ENCODE measurements at places on chromosomes 5 and 9. TPM values are rescaled to one million over a fixed set of nuclear protein-coding genes. Genes with fewer than 3 reads are reported as not detected.
A peak's percentile ranks its signal among the peaks of the same experiment; 100 is the strongest.

- DNase-seq, result no peak
Measured at GRCh38 chr5:180825768-180826525, 23.3 kb upstream of the MGAT1 start.

ADAMTSL1 gene
- total RNA-seq, result 1.0 TPM

HMGCS1 gene
- 86.9 TPM for total RNA-seq

DNA sequence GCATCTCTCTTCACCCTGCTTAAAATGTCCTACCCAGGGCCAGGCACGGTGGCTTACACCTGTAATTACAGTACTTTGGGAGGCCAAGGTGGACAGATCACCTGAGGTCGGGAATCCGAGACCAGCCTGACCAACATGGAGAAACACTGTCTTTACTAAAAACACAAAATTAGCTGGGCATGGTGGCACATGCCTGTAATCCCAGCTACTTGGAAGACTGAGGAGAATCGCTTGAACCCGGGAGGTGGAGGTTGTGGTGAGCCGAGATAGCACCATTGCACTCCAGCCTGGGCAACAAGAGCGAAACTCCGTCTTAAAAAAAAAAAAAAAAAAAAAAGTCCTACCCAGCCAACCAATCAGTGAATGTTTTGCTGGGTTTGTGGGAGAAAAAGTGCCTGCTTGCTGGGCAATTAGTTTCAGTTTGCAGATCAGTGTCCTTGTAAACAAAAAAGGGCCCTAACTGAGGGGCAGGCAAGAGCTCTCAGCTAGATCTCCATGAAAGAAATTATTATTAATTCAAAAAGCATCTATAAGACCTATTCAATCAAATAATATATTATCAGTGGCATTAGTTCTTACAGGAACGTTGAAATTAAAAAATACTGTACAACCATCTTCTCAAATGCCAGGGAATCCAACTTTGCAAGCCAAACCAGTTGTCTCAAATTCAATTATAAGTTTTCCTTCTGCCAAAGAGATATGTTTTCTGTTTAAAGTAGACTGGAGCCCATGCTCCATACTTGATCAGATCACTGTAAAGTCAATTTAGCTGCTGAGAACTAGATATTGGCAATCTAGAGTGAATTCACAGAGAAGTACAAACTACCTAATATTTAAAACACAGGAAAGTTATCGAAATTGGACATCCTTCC is 3.9 kb downstream of the MEGF9 start:
- DNase-seq, result no peak

- DNase-seq, result no peak
Measured at GRCh38 chr9:128550770-128551656, 1.4 kb upstream of the SPTAN1 start.

C9orf153 gene
- not detected for total RNA-seq

DNA sequence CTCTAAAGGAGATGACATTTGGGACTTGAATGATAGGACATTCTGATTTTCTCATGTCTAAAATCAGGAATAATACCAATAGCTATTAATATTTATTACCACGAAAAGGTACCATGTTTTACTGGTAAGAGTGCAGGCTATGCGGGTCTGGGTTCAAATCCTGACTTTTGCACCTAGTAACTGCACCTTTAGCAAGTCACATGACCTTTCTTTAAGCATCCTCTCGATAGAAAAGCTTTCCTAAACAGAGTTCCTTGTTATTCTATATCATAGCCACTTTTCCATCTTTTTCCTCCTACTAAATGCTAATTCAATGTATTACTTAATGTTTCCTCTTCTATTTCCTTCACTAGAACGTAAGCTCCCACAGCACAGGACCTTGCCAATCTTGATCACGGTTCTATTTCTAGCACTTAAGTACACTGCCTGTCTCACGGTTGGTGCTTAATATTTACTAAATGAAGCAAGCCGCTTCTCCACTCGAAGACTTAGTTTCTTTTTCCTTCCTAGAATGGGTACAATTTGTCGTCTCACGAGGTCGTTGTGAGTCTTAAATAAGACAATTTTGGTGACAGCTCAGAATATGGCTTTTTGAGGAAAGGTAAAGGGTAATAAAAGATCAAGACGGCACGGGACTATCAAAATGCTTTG is 816 bp downstream of the RBM18 start:
- DNase-seq, result no peak

DNA sequence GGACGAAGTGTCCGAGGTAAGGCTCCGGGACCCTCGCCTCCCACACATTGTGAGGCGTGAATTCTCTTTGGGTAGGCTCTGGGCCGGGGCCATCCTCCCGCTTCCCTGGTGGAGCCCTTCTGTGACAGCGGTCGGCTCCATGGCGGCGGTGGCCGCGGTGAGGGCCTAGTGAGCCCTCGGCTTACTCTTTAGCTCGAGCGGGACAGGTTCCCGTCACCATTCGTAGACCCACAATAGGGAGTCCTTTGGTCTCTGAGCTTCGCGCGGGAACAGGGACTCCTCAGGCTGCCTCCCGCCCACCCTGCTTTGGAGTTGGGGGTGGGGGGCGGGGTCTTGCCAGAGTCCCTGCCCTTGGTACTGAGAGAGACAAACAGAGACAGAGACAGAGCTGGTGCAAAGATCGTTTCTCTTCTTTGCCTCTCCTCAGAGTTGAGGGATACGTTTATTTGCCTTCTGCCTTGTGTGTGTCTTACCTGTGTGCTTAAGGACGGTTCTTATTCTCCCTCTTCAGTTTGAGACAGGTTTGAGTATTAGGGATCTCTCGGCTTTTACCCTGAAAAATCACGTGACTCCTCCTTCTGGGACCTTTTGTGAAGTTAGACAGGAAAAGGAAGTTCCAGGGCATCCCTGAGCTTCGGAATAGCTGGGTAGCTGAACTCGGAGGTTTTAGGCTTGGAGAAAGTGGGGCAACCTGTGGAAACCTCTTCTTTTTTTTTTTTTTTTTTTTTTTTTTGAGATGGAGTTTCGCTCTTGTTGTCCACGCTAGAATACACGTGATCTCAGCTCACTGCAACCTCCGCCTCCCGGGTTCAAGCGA is 833 bp downstream of the ANKHD1 start:
- peak; percentile 82 for DNase-seq

FABP6 gene
- total RNA-seq, result not detected

LVRN gene
- 0.46 TPM for total RNA-seq

ADAMTS13 gene
- 9.5 TPM for total RNA-seq
